ENCODE measurements at places on chromosomes 13 and 19.

- DNase-seq = no peak
Measured at GRCh38 chr13:100139817-100140216, 50.9 kb downstream of the PCCA start.

- DNase-seq = no peak
Measured at GRCh38 chr13:72686766-72687165, 40.7 kb downstream of the MZT1 start.

- DNase-seq = no peak
Measured at GRCh38 chr19:5665781-5666513, 14.4 kb downstream of the MICOS13 start.

- no peak for DNase-seq
Measured at GRCh38 chr13:95793018-95793555, 116.1 kb downstream of the DNAJC3 start.
